ENCODE measurements at places on chromosomes 6 and 20. TPM values are rescaled to one million over a fixed set of nuclear protein-coding genes. Genes with fewer than 3 reads are reported as not detected.
A peak's percentile ranks its signal among the peaks of the same experiment; 100 is the strongest.

DNA sequence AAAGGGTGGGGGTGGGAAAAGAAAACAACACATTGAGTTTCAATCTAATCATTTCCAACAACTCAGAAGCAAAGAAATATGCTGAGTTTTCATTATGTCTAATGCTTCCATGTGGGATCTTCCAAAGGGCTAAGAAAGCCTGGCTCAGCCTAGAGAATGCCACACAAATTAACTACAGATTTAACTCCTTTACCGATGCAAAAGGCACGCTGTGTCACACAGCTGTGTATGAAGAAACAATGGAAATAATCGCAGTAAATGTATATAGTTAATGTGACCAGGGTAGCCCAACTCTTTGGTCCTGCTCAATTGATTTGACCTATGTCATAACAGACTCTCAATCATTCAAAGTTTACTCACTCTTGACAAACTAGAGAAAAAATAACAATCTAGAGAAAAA, 17.8 kb downstream of the B4GALT5 start:
- no peak for DNase-seq

The SIRPG gene
- not detected for total RNA-seq

- DNase-seq: no peak
Measured at GRCh38 chr6:116157391-116157790, 31.5 kb upstream of the COL10A1 start.

The SRMS gene
- total RNA-seq: not detected

DNA sequence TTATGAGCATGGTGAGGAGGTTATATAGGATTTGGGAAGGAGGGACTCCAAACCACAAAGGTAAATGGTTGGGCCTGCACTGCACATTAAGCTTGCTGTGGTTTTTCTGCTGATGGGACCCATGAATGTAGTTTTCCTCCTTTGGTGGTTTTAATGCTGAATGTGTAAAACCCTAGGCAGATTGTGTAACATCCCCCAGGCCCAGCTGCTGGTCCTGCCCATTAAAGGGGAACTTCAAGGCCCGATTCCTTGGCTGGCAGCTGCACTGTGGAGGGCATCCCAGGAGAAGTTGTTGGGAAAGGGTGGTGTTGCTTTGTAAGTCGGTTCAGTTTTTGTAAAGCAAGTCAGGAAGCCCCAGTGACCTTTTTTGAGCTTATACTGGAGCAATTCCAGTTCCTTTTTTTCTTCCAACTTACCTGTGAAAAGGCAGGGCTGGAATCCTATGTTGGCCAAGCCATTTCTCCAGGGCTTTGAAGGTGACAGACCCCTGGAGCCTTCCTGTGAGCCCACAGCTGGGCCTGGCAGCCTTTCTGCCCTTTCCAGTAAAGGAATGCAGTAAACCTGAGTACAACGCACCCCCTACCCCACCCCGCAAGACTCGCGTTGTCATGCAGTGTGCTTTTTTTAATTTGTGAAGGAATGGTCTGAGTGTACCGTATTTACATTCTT, 43.1 kb upstream of the NAA20 start:
- no peak for DNase-seq

- no peak for DNase-seq
Measured at GRCh38 chr6:108417027-108417426, 122.2 kb downstream of the AFG1L start.

The ZNF311 gene
- 1.3 TPM for total RNA-seq

DNA sequence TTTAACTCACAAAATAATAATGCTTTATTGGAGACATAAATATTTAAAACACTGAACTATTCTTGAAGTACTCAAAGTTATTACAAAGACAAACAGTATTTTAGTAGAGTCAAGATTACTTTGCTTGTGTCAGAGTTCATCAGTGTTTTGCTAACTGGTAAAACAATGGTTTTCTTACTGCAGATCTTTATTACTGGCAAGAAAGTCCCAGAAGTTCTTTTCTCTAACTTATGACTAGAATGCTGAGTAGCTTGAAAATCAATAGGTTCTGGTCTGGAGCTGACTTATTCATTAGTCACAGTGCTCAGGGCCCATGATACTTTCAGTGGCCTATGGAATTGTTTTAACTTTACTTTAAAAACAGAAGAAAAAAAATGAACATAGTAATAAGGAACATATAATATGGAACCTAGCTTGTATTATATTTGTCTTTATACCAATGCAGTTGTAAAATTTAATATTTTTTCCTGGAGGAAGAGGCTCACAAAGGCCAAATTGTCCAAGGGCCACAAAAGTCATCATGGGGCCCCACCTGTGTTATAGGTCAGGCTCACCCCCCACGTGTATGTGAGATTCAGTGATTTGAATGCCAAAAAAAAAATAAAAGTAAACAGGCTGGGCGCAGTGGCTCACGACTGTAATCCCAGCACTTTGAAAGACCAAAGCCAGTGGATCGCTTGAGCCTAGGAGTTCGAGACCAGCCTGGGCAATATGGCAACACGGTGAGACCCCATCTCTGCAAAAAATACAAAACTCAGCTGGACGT, 53.3 kb downstream of the PLEKHG1 start:
- no peak for DNase-seq

DNA sequence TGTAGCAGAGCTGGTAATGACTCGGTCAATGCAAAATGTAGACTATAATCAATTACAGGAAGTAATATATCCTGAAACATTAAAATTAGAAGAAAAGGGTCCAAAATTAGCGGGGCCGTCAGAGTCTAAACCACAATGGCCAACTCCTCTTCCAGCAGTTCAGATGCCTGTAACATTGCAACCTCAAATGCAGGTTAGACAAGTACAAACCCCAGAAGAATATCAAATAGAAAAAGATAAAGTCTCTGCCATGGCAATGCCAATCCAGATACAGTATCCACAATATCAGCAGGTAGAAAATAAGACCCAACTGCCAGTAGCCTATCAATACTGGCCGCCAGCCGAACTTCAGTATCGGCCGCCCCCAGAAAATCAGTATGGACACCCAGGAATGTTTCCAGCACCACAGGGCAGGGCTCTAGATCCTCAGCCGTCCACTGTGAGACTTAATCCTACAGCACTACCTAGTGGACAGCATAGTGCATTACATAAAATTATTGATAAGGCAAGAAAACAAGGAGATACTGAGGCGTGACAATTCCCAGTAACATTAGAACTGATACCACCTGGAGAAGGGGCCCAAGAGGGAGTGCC, 158.4 kb downstream of the GPX5 start:
- DNase-seq: peak; percentile 8

The SMLR1 gene
- not detected for total RNA-seq

GRCh38 chr6:54059683-54060082, 51.6 kb upstream of the MLIP start:
- DNase-seq: no peak

The MAK gene
- 1.1 TPM for total RNA-seq

The HLA-DOB gene
- total RNA-seq: 0.28 TPM

The CST3 gene
- total RNA-seq: 145 TPM

GRCh38 chr6:114862819-114863218, 520.0 kb upstream of the HS3ST5 start:
- DNase-seq: no peak

DNA sequence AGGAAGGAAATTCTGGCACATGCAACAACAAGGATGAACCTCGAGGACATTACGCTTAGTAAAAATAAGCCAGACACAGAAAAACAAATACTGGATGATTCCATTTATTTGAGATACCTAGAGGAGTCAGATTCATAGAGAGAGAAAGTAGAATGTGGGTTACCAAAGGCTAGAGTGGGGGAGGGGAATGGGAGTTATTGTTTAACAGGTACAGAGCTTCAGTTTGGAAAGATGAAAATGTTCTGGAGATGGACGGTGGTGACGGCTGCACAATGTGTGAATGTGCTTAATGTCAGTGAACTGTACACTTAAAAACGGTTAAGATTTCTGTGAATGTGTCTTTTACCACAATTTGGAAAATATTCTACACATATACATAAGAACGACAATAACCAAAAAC, 33.9 kb upstream of the DSP start:
- no peak for DNase-seq

GRCh38 chr20:16472045-16472872, 101.0 kb downstream of the KIF16B start:
- no peak for DNase-seq

GRCh38 chr6:38420207-38420606, 219.5 kb downstream of the BTBD9 start:
- DNase-seq: no peak

DNA sequence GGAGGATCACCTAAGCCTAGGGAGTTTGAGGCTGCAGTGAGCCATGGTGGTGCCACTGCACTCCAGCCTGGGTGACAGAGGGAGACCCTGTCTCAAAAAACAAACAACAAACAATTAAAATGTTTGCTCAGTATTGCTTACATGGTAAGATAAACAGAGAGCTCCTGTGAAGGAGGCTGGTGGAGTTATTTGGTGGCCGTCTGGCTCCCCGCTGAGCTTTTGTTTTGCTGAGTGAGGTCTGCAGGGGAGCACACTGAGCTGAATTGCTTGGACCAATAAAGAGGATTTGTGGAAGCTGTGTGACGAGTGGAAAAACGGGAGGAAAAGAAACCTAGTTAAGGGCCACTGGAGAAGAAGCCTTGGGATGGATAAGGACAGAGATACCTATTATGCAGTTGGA, 41.1 kb upstream of the BMP6 start:
- no peak for DNase-seq

GRCh38 chr20:51631011-51631950, 88.8 kb upstream of the NFATC2 start:
- DNase-seq: no peak

The PRR18 gene
- total RNA-seq: 0.16 TPM

DNA sequence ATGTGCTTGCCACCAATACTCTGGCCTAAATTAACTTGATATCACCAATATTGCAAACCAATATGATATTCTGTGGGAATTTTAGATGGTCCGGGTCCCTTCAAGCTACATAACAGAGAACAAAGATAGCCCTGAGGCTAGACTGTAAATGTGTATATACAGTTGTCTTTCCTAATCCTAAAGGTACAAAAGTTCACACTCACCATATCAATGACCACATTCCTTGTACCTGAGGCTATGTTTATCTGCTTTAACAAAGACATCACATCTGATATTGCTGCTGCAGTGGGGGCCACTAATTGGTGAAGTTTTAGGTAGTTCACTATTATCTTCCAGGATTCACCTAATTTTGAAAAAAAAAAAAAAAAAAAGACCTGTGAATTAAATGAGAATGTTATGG, 38.6 kb upstream of the VGLL2 start:
- no peak for DNase-seq

DNA sequence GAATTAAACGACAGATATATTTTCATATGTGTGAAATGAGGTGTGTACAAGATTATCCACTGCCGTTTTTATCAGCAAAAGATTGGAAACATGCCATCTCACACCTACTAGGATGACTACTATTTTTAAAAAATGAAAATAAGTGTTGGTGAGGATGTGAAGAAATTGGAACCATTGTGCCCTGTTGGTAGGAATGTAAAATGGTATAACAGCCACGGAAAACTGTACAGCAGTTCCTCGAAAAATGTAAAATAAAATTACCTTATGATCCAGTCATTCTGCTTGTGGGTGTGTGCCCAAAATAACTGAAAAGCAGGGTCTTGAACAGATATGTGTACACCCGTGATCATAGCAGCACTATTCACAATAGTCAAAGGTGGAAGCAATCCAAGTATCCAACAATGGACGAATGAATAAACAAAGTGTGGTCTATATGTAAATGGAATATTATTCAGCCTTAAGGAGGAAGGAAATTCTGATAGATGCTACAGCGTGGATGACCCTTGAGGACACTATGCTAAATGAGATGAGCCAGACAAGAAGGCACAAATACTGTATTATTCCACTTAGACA, 27.0 kb upstream of the CCN5 start:
- DNase-seq: no peak

The LAMA4 gene
- 14.7 TPM for total RNA-seq

The EFHC1 gene
- 43.7 TPM for total RNA-seq

The PDE10A gene
- total RNA-seq: 26.2 TPM

DNA sequence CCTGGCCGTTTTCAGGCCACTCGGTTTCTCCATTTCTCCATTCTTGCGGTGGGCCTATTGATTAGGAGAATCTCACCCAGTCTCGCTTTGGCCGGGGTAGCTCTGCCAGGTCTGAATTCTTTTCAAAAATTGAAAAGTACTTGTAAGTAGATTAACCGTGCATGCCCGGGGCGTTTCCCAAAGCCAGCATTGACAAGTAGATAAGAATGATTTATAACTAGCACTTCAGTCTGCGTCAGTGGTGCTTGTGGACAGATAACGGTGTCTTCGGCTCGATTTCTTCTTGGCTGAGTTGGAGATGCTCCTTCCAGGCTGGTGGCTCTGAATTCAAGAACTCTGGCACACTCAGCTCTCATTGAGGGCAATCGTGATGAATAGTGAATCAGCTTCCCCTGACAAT, 29.0 kb downstream of the SLC24A3 start:
- no peak for DNase-seq
